Activated T-cell treated with anti-CD3 and anti-CD28 coated beads, Interleukin-2, amount 50 U/mL, for 24 hours (primary cell): ENCODE measurements at places on chromosomes 2 and 18.

GRCh38 chr2:217521820-217522219, 481.0 kb downstream of the TNS1 start:
- no peaks in the 10 kb centered on the region for H3K36me3 ChIP-seq
- no peaks in the 10 kb centered on the region for H3K4me1 ChIP-seq
- no peaks in the 10 kb centered on the region for H3K27me3 ChIP-seq
- H3K27ac ChIP-seq, result no peak overlapping the region
- H3K4me3 ChIP-seq, result no peak overlapping the region

DNA sequence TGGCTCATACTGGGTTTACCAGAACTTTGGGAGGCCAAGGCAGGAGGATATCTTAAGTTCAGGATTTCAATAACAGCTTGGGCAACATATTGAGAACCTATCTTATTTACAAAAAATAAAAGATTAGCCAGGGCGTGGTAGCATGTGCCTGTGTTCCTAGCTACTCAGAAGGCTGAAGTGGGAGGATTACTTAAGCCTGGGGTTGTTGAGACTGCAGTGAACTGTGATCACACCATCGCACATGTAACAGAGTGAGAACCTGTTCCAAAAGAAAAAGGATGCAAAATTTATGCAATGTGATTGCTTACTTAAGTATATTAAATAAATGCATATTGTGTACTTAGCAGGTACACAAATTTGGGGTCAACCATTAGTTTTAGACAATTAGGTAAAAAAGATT, 768.9 kb upstream of the CDH7 start:
- no peaks in the 10 kb centered on the region for H3K4me1 ChIP-seq
- H3K4me3 ChIP-seq, result no peak overlapping the region
- H3K27me3 ChIP-seq, result no peaks in the 10 kb centered on the region
- DNase-seq, result no peak
- no peak overlapping the region for H3K27ac ChIP-seq
- no peaks in the 10 kb centered on the region for H3K36me3 ChIP-seq

DNA sequence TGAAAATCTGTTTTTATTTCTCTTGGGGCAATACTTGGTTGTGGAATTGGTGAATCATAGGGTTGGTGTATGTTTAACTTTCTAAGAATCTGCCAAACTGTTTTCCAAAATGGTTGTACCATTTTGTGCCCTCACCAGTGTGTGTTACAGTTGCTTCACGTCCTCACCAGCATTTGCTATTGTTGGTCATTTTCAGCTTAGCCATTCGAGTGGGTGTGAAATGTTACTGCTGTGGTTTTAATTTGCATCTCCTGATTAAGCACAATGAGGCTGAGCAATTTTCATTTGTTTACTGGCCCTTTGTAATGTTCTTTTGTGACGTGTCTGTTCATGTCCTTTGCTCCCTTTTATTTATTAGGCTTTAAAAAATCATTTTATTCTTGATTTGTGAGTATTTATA, 49.7 kb downstream of the FOSL2 start:
- no peak for DNase-seq
- no peaks in the 10 kb centered on the region for H3K36me3 ChIP-seq
- H3K27ac ChIP-seq, result no peak overlapping the region
- H3K4me1 ChIP-seq, result peaks cover 54% of the 10 kb centered on the region
- H3K27me3 ChIP-seq, result no peaks in the 10 kb centered on the region

DNA sequence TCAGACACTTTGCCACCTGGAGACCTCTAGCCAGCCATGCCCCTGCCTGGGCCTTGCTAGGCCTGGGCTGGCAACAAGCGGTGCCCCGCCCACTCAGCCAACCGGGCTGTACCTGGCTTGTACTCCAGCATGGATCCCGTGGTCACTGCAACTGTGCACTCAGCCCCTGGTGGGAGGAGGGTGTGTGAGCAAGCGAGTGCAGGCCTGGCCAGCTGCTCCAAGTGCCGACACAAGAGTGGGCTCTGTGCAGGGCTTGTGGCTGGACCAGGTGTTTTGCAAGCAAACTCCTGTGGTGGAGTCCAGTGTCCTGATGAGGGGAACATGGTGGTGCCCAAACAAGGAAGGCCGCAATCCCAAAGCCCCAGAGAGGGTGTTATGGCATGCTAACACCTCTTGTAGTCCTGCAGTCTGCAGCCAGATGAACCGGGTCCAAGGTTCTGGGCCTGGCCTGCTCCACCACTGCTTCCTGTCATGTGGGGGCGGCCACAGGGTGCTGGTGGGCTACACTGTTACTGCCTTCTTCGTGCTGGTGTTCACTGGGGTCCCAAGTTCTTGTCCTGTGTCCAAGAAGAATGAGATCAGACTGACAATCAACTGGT, 60.1 kb upstream of the CD28 start:
- H3K4me1 ChIP-seq, result peaks cover 12% of the 10 kb centered on the region
- H3K4me3 ChIP-seq, result no peak overlapping the region
- no peaks in the 10 kb centered on the region for H3K27me3 ChIP-seq
- H3K27ac ChIP-seq, result no peak overlapping the region
